ENCODE measurements at places on chromosomes 2 and 18.
A peak's percentile ranks its signal among the peaks of the same experiment; 100 is the strongest.

DNA sequence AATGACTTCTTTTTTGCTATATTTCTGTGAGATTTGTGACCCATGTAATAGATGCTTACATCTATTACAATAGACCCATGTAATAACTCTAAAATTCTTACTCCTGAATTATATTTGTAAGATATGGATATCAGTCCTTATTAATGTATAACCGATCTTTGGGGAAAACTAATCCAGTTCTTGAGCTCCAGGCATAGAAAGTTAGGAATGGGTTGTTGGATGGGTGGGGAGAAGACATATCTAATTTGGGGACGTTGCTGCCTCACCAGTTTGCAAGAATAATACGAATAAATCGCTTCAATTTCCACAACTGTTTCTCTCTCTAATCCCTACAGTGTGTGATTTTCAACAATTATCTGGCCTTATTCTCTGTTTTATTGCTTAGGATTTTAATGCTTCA, 13.5 kb downstream of the CAVIN2 start:
- DNase-seq: no peak

DNA sequence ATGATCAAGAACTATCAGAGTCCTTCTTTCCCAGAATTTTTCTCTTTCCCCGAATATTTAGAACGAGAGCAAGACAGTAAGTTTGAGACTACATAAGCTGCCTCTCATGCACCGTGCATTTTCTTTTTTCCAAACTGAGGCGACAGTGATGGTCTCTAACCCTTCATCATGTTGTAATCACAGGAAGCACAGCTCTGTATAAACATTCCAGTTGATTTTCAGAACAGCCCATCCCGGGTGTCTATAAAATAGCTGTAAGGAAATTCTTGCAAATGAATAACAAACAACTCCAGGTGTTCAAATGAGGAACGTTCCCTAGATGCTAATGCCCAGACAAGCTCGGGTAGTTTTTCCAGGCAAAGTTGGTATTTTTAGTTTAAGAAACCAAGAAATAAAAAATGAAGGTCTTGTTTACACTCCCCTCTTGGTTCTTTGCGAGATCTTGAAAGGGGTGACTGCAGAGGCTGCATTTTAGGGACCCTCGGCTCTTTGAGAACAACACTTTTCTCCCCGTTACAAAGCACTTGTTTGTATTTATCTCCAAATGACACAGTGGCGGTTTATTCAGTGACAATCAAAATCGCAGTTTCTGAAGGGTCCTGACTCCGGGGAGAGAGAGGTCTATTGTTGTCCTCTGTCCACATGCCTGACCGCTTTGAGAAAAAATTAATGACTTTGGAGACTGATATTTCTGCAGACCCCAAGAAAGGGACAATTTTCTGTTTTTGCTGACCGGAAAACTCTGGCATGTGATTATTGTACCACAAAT, 101.1 kb upstream of the NCK2 start:
- no peak for DNase-seq

DNA sequence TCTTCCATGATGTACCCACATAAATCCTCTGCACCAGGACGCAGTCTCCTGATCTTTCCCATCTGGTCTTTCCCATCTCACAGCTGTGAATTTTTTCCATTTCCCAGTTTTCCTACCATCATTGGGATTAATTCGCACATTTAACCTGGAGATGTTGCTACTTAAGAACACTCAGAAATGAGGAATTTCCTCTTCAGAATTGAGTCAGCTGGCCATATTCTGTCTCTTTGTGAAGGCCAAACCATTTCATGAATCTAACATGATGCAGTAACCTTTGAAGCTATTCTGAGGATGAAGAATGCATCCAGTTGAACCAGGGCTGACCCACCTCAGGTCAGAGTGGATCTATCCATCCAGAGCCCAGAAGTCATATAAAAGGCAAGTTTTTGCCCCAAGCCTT, 326.8 kb downstream of the SETBP1 start:
- DNase-seq: no peak

DNA sequence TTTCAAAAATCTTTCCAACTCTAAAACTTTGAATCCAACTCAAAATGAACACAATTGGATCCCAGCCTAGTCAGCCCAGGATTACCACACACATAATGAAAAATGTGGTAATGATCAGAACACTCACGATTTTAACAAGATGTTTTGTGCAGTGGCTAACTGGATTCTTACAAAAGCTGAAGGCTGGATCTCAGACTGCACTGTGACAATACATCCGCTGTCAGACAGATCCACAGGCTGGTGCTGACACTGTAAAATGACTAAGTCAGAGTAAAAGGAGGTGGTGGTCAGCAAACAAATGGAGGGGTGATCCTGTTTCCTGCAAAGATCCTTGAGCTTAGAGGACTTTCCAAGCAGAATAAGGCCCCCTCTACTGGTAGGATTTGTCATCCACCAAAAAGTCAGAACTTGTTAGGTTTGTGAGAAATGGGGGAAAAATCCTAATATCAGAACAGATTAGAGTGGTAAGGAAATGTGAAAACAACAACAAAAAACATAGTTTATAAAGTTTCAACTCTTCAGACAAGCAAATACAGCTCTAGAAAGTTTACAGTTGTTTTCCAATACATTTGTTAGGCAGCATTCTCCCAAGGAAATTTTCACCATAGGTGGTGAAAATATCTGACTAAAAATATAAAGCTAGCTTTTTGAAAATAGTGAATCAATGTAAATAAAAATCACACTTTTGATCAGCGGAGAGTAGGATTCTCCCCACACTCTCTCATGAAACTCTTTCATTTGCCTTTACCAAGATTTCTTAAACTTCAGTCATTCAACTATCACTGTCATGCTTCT, 211.9 kb downstream of the AGPS start:
- DNase-seq: peak; percentile 56

DNA sequence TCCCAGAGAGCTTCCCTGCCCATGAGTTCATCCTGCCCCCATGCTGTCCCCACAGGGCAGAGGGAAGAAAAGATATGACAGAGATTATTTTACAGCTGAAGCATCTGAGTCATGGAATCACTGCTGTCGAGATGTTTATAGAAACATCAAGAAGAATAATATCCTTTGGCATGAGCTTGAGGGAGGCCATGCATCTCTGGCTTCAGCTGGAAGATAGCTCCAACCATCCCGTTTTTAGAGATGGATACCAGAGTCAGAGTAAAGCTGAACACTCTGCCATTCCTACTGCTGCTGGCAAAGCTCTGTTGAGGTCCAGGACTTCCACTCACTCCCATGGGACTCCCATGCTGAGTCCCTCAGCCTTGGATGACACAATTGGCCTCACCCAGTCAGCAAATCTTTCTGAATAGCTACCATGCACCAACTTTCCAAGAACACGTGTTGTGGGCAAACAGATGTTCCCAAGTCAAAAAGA, 167.8 kb downstream of the TTC32 start:
- no peak for DNase-seq

DNA sequence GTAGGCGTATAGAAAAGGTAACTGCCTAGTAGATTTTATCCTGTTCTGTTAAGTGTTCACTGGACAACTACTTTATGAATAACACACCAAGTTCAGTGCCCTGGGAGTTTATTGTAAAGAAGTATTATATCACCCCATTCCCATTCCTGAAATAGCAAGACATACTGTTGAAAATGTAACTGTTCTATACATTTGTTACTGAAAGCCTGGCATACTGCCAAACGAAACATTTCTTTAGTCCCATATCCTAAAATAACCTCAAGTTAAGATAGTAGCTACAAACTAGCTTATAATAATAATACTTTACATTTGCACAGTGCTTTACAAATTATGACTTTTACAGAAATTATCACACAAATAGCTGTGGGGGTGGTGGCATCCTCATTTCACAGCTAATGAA, 25.1 kb downstream of the SPDYA start:
- no peak for DNase-seq

GRCh38 chr2:44771522-44771921, 170.0 kb upstream of the SIX3 start:
- DNase-seq: no peak

DNA sequence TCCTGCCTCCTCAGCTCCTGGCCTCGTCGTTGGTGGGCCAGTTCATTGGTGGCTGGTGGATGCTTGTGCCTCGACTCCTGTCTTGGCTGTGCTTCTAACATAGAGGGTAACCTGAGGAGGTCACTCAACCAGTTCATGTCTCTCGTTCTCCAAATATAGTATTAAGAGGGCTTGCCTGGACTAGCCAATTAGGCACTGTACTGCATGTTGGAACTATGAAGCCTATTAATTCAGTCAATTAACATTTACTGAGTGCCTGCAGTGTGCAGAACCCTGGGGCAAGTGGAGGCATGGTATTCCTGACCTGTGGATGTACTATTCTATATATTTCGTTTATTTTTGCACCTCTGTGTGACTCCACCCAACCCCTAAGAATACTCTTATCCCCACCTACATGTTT, 89.9 kb upstream of the PELI1 start:
- DNase-seq: no peak

DNA sequence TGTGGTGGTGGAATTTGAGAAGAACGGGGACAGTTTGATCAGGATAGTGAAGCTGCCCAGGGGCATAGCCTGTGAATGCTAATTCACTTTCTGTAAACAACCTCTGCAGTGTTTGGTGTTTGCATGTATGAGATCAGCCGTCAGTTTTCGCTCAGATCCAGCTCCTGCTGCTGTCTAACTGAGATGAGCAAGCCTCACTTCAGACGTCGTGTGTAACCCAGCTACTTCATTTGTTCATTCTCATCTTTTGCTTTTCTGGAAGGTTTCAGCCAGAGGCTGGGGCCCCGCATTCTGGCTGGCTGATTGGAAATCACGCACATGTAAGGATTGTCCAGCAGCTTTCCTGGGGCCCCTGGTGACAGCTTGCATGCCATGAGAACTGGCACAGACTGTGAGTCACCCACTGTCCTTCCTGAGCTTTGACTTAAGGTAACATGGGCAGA, 48.9 kb downstream of the LDLRAD4 start:
- DNase-seq: no peak

DNA sequence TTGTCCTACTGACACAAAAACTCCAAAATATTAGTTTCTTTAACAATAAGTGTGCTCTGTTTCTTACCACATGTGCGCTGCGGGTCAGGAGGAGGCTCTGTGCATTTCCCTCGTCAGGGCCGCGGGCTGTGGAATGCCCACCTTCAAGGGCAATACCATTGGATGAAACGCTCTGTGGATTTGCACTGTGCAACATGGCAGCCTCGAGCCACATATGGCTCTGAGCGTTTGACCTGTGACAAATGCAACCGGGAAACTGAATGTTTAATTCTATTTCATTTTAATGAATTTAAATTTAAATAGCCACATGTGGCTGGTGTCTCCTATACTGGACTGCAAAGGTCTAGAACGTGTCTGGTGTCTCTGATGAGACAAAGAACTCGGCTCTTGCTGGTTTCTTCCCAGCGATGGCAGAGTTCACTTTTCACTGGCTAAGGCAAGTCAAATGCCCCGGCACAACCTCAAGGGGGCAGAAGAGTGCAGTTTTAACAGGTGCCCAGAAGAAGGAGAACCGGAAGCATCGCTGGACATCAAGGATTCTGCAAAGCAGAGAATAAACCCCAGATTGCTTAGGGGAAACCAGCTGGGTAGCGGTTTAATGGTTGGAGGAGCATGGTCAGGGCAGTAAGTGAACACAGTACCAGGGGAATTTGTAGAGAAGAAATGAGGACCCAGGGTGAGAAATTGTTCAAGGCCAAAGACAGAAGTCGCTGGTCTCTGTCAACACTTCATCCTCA, 37.0 kb upstream of the TMEM18 start:
- peak; percentile 15 for DNase-seq

DNA sequence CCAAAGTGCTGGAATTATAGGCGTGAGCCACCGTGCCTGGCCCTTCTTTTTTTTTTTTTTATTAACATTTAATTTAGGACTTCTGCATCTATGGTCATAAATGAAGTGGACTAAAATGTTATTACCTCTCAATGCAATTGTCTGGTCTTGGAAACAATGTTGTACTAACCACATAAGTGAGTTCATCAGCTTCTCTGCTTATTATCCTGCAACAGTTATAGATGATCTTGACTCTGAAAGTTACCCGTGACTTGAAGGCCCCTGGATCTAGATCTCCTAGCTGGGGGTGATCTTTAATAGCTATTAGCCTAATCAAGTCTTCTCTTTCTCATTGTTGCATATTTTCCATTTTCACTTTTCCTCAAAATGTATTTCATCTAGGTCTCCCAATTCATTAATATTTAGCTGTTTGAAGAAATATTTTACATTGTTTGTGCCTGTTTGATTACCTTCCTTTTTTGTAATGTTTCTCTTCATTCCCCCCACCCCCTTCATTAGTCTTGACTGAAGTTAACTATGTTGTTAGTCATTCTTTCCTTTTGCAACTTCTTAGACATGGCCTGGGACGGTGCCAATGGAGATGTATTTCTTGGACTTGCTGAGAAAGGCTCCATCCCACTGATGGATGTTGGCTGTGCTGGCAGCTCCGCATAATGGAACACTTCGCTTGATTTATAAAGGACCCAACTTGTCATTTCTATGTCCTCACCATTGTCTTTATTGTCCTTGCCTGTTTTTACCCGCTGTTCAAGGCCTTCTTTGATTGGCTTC, 141.6 kb upstream of the RIOK3 start:
- DNase-seq: peak; percentile 91

DNA sequence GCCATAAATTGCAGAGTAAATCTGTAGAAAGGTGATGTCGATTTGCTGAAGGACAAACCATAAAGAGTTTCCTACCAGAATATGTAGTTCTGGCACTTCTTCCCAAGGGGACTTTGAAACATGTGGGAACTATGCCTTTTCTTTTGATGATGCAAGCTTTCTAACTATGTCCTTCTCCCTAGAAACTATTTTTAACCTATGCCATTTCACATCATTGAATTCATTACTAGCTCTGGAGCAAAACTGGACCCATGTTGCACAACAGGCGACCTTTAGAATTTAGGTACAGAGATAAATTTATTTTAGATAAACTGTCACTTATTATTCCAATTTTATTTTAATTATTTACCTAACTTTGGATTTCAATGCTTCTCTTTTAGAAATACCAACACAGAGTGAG, 186.5 kb downstream of the CCDC102B start:
- DNase-seq: no peak

GRCh38 chr18:62988471-62988870, 273.1 kb downstream of the PHLPP1 start:
- DNase-seq: no peak

GRCh38 chr2:158213773-158214172, 112.1 kb downstream of the UPP2 start:
- DNase-seq: no peak

- DNase-seq: no peak
Observed at GRCh38 chr2:88602022-88602421, 25.2 kb downstream of the EIF2AK3 start.

- no peak for DNase-seq
Observed at GRCh38 chr2:190529486-190530247, 4.9 kb downstream of the NEMP2 start.

GRCh38 chr2:37631292-37631691, 40.1 kb downstream of the CDC42EP3 start:
- DNase-seq: no peak

DNA sequence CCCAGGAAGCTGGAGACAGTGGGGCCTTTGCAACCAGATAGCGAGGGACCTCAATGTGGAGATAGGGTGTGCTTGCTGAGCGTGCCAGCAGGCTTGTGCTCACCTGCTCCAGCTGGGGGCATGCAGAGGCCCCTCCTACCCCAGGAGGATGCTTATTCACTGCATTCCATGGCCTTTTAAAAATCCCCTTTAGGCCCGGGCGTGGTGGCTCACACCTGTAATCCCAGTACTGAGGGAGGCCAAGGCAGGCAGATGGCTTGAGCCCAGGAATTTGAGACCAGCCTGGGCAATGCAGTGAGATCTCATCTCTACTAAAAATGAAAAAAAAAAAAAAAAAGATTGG, 54.5 kb downstream of the ODC1 start:
- DNase-seq: no peak

- DNase-seq: no peak
Observed at GRCh38 chr18:13285874-13286273, 67.3 kb downstream of the LDLRAD4 start.

GRCh38 chr2:172859581-172860335, 124.1 kb downstream of the RAPGEF4 start:
- DNase-seq: no peak
